ENCODE measurements at places on chromosomes 5 and 9.

DNA sequence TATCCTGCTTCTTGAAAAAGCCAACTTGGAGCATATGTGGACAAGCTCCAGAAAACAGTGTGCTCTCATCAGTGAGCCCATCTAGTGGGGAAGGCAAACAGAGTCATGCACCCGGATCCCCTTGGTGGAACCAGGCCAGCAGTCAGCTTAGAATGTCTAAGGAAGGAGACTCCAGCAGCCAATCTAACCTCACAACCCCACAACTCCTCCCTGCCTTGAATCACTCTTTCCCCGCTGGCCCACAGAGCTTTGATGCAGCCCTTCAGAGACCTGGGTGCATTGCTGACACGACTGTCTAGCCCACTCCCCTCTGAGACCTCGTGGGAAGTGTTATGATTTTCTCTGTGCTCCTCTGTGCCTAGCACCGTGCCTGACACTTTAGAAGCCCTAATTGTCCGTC lies 623.7 kb downstream of the BNC2 start:
- no peak for DNase-seq

GRCh38 chr5:59328709-59329296 lies 564.7 kb downstream of the PDE4D start:
- DNase-seq = no peak

- DNase-seq = no peak
These were observed 161.3 kb downstream of the NIPBL start for GRCh38 chr5:37037840-37038239.

DNA sequence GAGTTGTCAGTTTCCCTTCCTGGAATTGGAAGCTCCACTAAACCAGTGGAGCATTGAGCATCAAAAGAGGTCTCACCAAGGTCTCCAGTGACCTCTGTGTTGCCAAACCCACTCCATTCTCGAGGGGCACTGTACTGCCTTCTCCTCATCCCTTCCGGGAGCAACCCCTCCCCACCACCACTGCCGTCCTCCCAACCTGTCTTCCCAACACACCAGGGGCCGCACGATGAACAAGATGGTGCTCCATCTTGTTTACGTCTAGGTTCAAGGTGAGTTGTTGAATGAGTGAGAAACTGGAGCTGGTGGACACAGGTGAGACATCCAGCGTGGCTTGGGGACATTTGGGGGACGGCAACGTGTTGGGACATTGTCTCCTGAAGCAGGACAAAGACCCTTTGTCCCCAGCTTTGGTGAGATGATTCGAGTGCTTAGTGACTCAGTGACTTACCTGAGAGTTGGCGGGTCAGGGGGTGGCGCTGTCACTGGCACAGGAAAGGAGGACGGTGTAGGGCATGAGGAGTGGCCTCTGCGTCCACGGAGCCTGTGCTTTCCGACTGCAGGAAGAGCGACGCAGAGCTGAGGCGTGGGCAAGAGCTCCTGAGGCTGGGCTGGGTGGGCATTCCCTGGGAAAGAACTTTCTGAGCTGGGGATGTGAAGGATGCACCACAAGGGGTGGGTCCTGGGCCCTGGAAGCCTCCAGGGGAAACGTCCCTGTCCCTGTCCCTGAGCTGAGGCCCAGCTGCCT lies 44.8 kb upstream of the RNU6ATAC start:
- no peak for DNase-seq

- no peak for DNase-seq
These were observed 1.6 kb downstream of the LMX1B start for GRCh38 chr9:126615245-126615790.

DNA sequence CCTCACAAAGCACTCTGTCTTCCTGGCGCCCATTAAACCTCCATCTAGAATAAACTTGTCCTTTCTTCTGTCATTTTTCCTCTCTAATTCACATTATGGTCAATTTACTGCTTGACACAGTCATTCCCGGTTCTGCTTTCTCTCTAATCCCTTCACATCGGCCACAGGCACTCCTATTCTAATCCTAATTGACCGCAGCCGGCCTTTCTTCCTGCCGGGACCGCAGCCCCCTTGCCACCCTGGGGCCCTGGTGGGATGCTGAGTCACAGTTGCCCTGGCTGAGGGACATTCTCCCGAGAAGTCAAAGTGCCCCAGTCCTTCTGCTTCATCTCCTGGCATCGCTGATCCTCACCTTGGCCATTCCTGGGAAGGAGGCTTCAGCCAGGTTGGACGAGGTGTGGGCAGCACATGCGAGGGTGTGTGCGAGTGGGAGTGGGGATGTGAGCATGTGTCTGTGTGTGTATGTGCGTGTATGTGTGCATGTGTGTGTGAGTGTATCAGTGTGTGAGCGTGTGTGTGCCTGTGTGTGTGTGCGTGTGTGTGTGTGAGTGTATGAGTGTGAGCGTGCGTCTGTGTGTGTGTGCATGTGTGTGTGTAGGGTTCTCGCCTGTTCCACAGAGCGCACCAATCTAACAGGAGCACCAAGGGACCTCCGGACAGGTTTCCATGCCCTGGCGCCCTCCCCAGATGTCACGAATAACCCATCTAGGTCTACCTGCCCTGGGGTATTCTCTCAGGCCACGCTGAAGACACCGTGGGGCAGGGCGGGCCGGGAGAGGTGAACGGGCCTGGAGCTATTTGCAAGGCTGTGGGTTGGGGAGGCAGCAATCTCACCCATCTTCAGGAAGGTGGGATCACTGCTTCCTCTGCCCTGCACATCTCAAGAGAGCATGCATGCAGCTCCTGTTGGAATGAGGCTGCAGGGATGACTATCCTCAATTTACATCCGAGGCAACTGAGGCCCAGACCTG lies 191.2 kb downstream of the PAX5 start:
- no peak for DNase-seq

DNA sequence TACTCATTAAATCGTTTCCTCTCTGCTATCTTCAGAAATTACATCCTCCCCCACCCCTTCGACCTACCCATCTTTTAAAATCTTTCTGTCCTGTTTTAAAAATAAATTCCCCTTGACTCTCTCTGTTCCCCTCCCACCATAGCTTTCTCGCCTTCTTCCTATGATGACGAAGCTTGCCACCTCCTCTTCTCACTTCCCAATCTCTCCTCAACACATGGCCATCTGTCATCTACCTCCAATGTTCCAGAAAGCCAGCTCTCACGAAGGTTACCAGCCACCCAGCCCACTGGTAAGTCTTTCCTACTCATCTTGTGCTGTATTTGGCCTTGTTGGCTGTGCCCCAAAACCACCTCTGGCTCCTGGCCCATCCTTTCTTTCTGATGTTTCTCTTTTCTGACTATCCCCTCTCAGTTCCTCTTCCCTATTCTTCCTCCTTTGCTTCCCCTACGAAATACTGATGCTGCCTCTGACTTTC lies 346.3 kb downstream of the ENC1 start:
- no peak for DNase-seq
